Naive thymus-derived CD8-positive, alpha-beta T cell (primary cell): ENCODE measurements at places on chromosomes 11 and 22.

DNA sequence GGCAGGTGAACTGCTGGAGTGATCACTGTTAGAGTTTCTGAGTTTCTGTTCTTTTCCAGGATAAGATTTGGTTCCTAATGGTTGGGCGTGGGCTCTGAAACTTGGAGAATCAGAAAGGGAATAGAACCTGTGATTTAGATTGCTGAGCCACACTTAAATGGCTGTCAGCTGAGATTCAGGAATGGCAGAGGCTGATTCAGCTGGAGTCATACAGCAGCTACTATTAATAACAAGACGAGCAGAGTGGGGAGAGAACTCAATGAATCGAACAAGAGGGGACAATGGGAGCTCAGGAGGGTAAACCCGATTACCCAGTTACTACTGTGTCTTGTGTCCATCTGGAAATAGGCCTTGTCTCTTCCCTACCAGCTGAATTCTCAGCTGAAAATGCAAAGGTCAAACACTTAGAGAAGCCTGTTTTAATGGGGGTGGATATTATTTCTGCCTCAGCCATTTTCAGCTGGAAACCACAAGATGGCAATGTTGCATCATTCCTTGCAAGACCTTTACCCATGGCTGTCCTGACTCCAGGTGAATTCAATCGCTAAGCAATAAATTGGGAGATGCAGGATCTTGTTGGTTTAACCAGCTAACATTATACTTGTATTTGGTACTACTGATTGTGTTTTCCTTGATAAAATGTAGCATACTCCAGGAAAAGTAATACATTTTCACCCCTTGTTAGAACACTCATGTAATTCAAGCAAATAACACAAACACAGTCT, 104.5 kb upstream of the RAG2 start:
- H3K27ac ChIP-seq = no peak overlapping the region
- DNase-seq = no peak
- H3K36me3 ChIP-seq = no peaks in the 10 kb centered on the region
- peaks cover 34% of the 10 kb centered on the region for H3K27me3 ChIP-seq
- no peak overlapping the region for H3K4me3 ChIP-seq

DNA sequence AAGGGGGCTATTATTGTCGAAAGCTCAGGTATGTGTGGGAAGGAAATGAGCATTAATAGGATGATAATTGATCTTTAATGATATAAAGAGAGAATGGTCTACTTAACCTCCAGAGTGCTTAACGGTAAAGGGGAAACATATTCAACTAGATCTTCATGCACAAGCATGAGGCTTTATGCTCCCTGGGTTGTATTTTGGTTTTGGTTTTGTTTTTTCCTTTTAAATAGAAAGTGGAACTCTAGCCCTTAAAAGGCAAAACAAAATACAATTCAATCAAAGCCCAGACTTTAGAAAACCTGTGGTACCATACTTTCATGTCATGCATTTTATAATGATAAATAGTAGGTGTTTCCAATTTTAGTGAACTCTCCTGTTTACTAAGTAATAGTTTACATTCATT, 622.7 kb downstream of the METTL15 start:
- no peaks in the 10 kb centered on the region for H3K36me3 ChIP-seq
- DNase-seq = no peak
- H3K4me3 ChIP-seq = no peak overlapping the region
- no peaks in the 10 kb centered on the region for H3K27me3 ChIP-seq
- no peaks in the 10 kb centered on the region for H3K4me1 ChIP-seq

- no peaks in the 10 kb centered on the region for H3K36me3 ChIP-seq
- H3K4me1 ChIP-seq = peaks cover 90% of the 10 kb centered on the region
- H3K4me3 ChIP-seq = no peak overlapping the region
- H3K27me3 ChIP-seq = no peaks in the 10 kb centered on the region
- DNase-seq = no peak
- no peak overlapping the region for H3K27ac ChIP-seq
Measured at GRCh38 chr11:13294178-13294577, 16.6 kb downstream of the BMAL1 start.

- H3K27ac ChIP-seq = no peak overlapping the region
- DNase-seq = no peak
- peaks cover 12% of the 10 kb centered on the region for H3K4me1 ChIP-seq
- peaks cover 1% of the 10 kb centered on the region for H3K36me3 ChIP-seq
- no peak overlapping the region for H3K4me3 ChIP-seq
Measured at GRCh38 chr22:38208551-38208968, 6.8 kb downstream of the MAFF start.

- peaks cover 13% of the 10 kb centered on the region for H3K4me1 ChIP-seq
- H3K4me3 ChIP-seq = no peak overlapping the region
- DNase-seq = no peak
- H3K27ac ChIP-seq = no peak overlapping the region
- H3K27me3 ChIP-seq = no peaks in the 10 kb centered on the region
Measured at GRCh38 chr11:102495161-102496042, 35.1 kb downstream of the MMP7 start.

- H3K4me1 ChIP-seq = no peaks in the 10 kb centered on the region
- no peaks in the 10 kb centered on the region for H3K27me3 ChIP-seq
- DNase-seq = no peak
- H3K4me3 ChIP-seq = no peak overlapping the region
Measured at GRCh38 chr11:39817241-39817640, 1642.2 kb downstream of the LRRC4C start.
